ENCODE measurements at places on chromosomes 7 and 10.

DNA sequence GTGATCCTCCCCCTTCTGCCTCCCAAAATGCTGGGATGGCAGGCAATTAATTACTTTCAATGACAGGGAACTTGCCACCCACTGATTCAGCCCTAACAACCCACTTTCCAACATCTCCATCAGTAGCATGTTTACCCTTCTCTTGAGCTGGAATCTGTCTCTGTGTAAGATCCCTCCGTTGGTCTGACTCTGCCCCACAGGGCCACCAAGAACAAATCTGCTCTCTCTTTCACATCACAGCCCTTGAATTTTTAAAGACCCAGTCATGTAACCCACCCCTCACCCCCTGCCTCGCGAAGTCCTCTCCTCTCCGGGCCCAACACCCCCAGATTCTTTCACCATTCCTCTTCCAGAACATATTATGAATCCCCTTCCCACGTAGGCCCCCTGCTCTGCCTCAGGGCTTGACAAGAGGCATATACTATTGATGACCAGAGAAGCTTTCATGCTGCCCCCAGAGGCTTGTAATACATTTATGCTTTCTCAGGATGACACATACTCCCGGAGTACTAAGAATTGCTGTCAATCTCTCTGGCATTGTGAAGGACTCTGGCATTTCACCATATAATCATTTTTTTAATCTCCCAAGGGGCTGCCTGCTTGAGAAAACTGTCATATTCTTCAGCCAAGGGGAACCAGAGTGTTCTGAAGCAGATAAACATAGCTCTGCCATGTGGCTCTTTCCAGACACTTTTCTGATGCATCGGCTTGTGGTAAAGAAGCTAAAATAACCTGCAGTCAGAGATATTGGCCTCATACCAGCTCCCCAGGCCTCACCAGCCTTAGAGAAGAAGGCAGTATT, 179.2 kb upstream of the AUTS2 start:
- DNase-seq: no peak

- DNase-seq: no peak
Observed at GRCh38 chr10:34821587-34822585, 6.8 kb upstream of the PARD3 start.

DNA sequence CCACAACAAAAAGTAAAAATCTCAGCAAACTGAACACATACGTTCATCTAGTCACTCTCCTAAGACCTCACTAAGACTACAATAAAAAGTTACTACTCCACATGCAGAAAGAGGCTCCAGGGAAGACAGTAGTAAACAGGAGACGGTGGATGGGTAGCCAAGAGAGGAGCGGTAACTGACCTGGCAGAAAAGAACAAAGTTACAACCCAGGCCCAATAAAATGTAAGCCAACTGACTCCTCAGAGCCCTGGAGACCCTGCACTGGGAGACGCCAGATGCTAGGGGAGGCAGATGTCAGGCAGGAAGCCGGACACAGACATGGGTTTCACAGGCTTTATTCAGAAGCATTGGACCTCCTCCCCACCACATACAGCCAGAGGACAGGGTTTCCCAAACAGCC, 181.1 kb upstream of the NFE2L3 start:
- DNase-seq: no peak

- no peak for DNase-seq
Observed at GRCh38 chr10:26831936-26832335, 28.8 kb downstream of the ABI1 start.

- DNase-seq: no peak
Observed at GRCh38 chr10:95464280-95464679, 96.9 kb downstream of the SORBS1 start.

DNA sequence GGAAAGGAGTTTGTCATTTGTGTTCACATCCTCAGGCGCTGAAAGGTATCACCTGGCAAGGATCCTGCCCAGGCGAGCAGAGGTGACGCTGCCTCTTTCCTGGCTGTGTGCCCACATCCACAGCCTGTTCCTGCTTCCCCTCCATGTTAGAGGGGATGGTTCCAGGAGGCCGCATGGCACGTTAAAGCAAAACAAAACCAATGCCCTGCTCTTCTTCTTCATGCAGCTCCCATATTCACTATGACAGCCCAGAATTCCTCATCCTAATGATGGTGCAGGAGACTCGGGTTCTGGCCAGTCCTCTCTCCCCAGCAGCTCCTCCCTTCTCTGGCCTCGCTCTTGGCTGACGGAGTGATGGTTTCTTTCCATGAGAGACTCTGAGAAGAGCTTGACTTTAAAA, 678.5 kb upstream of the ANKRD30A start:
- no peak for DNase-seq

DNA sequence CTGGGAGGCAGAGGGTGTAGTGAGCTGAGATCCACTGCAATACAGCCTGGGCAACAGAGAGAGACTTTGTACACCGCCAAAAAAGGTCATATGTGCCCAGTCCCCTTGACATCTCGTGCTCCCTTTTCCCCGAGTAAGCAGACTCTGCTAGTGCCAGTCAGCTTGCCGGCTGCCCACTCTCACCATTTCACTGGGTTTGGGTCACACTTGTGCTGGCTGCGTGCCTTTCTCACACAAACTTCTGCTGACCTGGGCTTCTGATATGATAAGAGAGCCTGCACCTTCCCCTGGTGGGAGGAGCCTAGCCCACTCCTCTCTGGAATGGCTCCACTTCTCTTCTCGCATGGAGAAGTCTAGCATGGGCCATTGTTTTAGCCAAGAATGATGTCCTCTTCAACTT, 53.4 kb downstream of the MPP7 start:
- DNase-seq: no peak
